ENCODE measurements at places on chromosomes 3 and 15.

DNA sequence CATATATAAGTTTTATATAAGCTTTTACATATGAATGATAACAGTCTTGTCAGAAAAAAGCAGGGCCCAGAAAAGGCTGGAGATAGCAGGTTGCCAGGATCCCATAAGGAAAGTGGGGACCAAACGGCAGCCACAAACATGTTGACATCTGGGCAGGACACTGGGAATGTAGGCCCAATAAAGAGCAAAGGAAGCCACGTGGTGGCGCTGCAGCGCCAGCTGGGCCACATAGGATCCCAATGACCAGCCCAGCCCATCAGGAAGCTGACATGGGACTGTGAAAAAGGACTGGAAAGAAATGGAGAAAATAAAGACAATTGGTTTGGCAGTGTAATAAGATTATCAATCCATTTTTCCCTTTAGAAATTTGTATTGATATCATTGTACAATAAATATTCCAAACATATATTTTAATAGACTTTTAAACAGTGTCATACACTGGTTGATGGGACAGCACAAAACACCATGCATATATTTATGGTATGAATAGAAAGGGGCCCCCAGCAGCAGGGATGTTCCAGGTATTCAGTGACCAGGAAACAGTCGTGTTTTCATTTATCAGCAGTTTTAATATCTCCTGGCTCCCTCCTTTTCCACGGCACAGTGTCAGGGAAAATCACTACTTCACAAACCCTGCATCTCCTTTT lies 89.0 kb upstream of the STRIT1 start:
- no peak for DNase-seq

DNA sequence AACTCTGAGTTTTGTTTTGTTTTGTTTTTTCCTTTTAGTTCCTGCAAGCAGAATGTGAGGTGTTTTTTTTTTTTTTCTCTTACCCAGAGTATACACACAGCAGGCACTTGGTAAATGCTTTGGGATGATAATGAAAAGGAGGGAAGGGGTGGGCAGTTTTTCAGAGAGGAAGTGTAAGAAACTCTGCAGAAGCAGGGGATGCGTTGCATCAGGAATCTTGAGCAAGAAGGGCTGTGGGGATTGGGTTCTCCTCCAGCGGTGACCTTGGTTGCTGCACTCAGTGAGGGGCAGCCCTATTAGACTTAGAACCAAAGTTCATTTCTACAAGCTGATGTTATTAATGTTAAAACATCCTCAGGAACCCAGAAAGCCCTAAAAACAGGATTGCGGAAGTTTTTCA lies 32.2 kb upstream of the TMEM158 start:
- DNase-seq = no peak

DNA sequence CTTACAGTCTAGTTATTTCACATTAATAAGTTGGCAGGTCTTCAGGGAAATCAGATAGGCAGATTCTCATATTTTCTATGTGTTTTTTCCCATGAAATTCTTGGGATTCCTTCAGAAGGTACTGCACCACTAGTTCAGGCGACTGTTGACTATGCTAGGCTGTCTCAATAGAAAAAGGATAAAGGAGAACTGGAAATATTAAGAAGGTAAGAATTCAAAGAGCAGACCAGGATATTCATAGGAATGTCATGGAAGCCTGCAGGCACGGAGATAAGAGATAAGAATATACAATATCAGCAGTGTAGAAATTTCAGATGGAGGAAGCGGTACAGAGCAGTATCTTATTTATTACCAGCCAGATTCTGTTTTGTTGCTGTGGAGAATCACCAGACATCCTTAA lies 432.1 kb upstream of the MDFIC2 start:
- no peak for DNase-seq

DNA sequence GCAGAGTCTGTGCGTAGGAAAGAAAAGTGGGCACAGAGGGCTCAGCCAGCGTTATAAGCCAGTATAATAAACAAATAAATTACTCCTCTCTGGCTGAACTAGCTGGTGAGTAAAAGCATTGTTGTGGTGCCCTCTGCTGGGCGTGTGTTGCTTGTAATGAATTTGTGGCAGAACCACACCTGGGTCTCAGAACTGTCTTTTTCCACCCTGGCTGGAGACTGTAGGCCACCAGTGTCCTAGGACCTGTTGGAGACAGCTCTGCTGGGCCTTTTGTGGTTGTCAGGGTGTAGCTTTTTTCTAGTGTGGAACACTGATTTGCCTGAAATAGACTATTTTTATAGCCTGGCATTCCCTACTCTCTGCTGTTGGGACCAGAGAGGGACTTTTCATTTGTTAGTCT lies 130.5 kb upstream of the EIF1B start:
- DNase-seq = peak; percentile 33

DNA sequence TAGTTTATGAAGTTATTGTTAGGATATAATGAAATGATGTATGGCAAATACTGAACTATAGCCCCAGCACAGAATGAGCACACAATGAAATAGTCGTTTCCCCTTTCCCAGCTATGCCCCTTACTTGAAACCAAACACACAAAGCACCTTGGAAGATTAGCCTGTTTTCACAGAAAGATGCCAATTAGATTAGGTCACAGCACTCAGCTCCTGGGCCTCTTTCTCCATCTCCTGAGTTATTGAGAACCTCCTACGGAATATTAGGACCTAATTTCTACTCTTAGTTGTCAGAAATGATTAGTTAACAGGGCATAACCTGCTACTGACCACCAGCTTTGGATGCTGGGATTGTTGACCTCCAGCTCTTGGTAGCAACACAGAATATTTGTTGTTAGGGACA lies 269.4 kb upstream of the ROPN1 start:
- no peak for DNase-seq

- DNase-seq = no peak
Observed at GRCh38 chr3:142819179-142819578, 69.7 kb downstream of the PCOLCE2 start.

DNA sequence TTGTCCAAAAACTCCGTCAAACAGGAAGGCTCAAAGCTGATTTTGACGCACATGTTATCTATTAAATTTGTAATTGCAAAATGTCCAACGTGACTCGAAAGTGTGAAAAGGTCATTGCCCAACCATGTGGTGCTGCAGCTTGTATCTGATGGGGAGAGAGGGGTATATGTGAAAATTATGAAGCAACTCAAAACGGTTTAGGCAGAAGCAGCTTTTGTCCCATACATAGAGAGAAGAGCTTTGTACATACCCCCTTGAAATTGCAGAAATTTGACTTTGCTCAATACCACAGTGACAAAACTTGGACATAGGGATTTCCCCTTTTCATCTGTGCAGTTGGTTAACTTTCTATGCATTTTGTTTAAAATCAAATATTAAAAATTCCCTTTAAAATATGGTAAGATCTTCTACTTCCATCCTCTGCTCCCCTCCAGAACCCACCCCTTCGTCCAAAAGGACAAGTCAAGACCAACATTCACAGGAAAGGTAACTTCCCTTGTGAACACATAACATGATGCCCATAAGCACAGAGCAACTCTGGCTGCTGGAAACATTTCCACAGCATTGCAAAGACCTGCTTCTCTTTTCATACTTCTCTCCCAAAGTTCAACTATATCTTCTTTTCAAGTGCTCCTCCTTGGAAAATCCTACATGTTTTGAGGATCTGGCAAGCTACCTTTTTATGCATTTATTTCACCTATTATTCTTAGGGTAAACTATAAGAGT lies 253.7 kb upstream of the THBS1 start:
- DNase-seq = peak; percentile 6
